T-helper 9 cell (primary cell): ENCODE measurements at places on chromosomes 12 and 14.
A peak's percentile ranks its signal among the peaks of the same experiment; 100 is the strongest.

- DNase-seq: no peak
Observed at GRCh38 chr12:132227782-132228475, 83.7 kb downstream of the NOC4L start.

DNA sequence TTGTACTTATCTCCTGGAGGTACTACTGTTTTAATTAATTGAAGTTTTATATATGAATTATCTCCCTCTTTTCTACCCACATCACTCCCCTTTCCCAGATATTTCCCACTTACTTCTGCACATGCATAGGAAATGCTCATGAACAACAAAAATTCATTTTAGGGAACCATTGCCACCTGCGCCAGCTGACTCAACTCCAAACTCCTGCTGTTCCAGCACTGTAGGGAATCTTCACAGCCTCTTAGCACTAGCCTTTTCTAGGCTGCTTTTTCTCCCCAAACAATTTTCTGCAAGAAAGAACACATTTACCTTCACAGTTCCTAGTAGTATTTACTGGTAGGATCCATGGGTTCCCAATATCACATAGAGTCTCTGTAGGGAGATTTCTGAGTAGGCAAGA, 268.4 kb downstream of the LRFN5 start:
- no peak for DNase-seq

DNA sequence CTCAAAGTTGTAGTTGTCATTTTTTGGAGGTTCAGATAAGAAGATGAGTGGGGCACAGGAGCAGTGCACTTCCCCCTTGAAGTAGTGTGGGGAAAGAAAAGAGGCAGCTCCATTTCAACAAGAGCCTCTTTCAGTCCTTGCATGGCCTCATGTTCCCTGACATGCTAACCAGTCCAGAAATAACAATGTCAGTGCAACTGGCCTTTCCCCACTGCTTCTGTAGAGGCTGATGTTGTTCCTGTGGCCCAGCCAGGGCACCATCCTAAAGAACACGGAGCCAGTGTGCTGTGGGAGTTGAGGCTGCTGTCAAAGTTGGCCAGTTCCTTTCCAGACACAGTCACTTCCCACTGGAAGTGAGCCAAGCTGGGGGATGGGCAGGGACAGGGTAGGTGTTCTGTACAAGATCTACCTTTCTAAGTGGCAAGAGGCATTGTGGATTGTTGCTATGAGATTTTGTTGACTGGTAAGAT, 77.7 kb upstream of the SLC38A2 start:
- DNase-seq: no peak

DNA sequence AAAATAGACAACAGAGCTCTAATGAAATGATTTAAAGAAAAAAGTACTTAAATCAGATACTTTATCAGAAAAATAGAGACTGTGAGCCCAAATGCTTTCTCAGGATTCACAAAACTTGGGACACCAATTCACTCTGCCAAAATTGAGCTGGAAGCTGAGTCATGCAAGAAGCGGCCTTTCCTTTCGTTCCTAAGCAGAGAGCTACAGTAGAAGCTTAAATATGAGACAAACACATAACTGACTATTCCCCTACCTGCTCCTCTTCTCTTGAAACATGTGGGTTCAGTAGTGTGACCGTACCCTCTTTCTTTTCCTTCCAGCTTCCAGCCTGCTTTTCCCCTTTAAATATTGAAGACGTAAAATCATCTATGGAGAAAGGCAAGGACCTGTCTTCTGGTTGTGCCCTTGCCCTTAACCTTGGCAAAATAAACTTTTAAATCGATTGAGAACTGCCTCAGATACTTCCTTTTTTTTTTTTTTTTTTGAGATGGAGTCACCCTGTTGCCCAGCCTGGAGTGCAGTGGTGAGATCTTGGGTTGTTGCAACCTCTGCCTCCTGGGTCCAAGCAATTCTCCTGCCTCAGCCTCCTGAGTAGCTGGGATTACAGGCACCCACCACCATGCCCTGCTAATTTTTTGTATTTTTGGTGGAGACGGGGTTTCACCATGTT, 4.4 kb upstream of the SDS start:
- DNase-seq: no peak

GRCh38 chr12:54420766-54421144, 1.7 kb upstream of the ITGA5 start:
- no peak for DNase-seq

GRCh38 chr12:117064049-117064448, 35.2 kb downstream of the TESC start:
- DNase-seq: no peak

GRCh38 chr12:89453121-89453978, 71.2 kb downstream of the GALNT4 start:
- no peak for DNase-seq

- DNase-seq: no peak
Observed at GRCh38 chr12:108712165-108712924, 19.0 kb downstream of the CORO1C start.

DNA sequence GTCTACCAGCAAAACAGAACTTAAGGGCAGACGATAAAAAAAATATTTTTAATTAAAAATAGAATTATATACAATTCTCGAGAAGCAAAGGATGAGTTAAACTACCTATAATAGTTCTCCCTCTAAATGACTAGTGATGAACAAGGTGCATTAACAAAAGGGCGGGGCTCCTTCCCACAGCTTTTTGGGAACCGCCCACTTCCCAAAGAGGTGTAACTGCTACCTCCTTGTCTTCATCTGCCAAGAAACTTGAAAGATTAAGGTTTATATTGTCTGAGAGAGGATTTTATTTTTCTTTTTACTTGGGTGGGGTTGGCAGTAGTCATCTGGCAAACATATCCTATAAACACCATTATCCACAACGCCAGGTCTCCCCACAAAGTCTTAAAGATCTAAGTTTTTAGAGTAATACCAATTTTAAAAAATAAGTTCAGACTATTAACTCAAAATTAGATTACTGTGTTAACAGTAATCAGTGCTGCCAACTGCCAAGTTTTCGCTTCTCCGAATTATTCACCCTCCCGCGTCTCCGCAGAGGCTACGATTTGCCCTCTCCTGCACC, 938 bp downstream of the RALGAPA1 start:
- DNase-seq: no peak

GRCh38 chr14:106185837-106186233, 659.5 kb downstream of the TMEM121 start:
- peak; percentile 60 for DNase-seq

GRCh38 chr14:84894254-84894653, 635.7 kb upstream of the FLRT2 start:
- no peak for DNase-seq

DNA sequence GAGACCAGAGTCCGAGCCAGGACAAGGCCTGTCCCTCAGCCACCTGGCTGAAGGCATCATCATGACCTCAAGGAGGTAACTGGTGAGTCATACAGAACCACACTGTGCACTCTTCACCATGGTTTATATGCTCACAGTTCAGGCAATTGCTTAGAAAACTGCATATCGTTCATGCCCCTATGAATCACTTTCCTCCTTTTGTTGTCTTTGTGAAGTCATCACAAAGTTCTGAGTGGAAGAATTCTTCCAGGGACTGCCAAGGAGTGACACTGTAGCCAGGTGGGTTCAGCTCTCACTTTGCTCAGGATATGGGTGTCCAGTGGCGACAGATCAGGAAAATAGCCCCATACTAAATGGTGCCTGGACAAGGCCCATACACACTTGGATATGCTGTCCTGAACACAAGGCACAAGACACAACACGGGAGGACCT, 92.5 kb downstream of the DPF3 start:
- no peak for DNase-seq

- no peak for DNase-seq
Observed at GRCh38 chr12:66119870-66120241, 10.7 kb downstream of the LLPH start.

GRCh38 chr12:12725956-12726554, 8.9 kb downstream of the CDKN1B start:
- no peak for DNase-seq
